ENCODE measurements at places on chromosomes 3 and 15.

- no peak for DNase-seq
Measured at GRCh38 chr3:51422211-51422610, 31.1 kb downstream of the RBM15B start.

DNA sequence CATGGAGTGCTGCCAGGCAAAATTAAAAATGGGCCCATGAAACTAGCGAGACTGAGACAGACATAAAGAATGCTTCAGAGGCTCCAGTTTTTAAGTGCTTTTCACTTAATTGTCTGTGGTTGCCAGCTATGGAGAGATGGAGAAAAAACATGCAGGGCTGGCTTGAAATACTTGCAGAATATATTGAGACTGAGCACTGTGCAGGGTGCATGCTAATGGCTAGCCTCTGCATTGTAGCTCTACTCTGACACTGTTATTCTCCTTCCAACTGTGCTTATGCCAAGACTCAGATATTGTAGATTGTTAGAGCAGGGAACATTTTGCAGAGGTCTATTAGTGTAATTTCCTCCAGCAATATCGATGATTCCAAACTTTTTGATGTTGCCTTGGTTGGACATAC is 735.0 kb downstream of the PDCD6IP start:
- no peak for DNase-seq

GRCh38 chr15:40190591-40190990 is 29.7 kb downstream of the BUB1B start:
- DNase-seq, result no peak

- DNase-seq, result no peak
Measured at GRCh38 chr3:66747261-66747660, 246.4 kb upstream of the LRIG1 start.

DNA sequence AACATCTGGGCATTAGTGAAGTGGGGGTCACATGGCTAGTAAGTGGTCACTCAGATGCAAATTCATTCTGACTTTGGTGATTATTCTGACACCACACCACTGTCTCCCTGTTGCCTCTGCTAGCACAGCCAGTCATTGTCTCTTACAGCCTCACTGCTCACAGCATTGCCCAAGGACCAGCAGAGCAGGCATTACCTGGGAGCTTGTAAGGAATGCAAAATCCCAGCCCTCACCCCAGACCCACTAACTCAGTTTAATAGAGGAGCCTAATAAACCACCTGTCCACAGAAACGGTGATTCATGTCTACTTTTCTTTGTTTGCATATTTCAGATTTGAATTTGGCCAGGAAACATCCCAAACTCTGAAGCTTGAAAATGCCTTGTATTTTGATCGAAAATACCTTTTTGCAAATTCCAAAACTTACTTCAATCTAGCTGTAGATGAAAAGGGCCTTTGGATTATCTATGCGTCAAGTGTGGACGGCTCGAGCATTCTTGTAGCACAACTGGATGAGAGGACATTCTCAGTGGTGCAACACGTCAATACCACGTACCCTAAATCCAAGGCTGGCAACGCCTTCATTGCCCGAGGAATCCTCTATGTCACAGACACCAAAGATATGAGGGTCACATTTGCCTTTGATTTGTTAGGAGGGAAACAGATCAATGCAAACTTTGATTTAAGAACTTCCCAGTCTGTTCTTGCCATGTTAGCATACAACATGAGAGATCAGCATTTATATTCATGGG is 62.7 kb downstream of the GLDN start:
- DNase-seq, result no peak

- DNase-seq, result no peak
Measured at GRCh38 chr3:30964612-30965011, 70.2 kb upstream of the GADL1 start.

GRCh38 chr3:111787556-111788463 is 71.3 kb upstream of the PHLDB2 start:
- no peak for DNase-seq

DNA sequence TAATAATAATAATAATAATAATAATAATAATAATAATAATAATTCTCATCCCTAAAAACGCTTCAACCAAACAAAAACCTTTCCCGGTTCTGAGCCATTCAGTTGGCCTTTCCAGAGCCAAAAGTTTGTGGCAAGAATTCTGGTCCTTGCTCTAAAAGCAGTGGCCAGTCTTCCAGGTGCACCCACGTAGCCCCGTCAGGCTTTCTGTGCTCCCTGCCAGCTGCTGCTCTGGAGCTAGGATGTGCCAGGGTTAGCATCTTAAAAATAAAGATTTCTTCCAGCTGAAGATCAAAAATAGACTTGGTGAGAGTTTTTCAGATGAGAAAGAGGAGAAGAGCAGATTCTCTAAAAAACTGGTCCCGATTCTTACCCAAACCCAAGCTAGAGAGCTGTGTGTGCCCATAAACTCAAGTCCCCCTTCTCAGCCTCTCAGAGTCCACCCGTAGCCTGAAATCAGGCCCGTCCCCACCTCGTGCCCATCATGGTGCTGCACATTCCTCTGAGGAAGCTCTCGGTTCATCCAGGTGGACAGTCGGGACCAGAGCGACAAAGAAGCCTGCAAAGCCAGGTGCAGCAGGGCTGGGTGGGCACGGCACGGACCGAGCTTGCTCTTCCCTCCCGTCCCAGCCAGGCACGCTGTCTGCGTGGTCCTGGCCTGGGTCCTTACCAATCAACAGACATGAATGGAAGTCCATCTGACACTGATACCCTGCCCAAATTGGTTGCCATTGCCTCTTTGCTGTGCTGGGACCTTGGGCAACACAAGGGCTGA is 155.6 kb downstream of the LRRC28 start:
- no peak for DNase-seq

GRCh38 chr3:46509661-46510187 is 11.9 kb downstream of the RTP3 start:
- no peak for DNase-seq

GRCh38 chr15:79834495-79834894 is 62.3 kb downstream of the MTHFS start:
- DNase-seq, result no peak

DNA sequence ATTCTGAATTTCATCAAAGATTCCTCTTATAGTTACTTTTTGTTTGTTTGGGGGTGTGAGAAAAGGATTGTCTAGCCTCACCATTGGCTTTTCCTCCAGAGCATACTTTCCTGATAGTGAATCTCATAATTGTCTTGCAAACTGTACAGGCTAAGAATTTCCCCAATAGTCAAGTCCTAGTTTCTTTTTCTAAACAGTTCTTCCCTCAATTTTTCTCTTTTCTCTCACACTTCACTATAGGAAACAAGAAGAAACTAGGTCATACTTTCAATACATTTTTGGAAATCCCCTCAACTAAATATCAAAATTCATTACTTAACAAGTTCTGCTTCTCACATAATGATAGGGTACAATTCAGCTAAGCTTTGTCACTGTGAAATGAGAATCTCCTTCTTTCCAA is 241.9 kb downstream of the IL20RB start:
- no peak for DNase-seq

- DNase-seq, result no peak
Measured at GRCh38 chr3:7456386-7456785, 595.5 kb downstream of the GRM7 start.

DNA sequence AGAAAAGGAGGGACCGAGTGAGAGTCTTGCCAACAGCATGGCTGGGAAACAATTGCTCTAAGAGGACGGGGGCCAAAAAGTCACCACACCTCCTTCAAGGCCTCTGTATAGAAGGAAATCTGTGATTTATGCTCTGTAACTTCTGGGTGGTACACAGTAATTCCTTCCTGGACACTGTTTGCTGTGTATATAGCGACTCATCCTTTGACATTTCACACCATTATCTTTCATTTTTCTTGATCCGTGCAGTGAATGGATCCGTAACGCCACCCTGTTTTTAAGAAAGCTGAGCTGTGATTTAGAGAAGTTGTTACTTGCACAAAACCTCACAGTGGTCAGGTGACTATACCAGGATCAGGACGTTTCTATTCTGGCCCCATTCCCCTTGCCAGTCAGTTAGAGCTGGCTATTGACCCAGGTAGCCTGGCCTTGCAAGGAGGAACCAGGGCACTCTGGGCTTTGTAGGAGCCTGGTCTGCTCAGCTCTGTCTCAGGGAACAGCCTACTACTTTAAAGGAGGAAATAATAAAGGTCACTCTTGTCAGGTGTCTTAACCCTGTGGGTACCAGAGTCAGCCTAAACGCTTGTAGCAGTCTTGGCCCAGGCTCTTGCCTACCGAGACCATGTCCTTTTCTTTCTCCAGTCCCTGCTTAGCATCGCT is 86.5 kb upstream of the MYZAP start:
- no peak for DNase-seq

DNA sequence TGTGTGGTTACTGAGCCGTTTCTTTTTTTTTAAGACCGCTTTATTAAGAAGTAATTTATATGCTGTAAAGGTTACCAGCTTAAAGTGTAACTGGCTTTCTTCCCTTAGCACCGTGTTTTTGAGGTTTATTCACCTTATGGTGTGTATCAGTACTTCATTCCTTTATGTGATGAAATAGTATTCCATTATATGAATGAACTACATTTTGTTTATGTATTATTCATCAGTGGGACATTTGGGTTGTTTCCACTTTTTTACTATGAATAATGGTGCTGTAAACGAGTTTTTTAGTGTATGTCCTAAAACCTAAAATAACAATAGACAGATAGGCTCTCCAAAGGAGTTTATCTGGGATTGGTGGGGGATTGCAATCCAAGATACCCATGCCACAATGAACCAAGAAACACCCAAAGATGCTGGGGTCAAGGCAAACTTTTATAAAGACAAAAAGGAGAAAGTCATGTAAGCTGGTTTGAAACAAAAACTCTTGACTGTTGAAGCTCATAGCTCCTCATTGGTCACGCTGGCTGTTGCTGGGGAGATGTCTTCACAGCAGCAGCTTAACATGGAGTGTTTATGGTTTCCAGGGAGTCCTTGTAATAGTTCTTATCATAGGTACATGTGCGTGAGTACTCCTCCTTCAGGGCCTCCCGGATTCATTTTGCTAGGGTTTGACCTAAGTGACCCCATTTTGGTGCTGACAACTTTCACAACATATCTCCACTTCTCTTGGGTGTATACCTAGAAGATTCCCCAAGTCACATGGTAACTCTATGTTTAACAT is 16.0 kb downstream of the TM2D3 start:
- no peak for DNase-seq

DNA sequence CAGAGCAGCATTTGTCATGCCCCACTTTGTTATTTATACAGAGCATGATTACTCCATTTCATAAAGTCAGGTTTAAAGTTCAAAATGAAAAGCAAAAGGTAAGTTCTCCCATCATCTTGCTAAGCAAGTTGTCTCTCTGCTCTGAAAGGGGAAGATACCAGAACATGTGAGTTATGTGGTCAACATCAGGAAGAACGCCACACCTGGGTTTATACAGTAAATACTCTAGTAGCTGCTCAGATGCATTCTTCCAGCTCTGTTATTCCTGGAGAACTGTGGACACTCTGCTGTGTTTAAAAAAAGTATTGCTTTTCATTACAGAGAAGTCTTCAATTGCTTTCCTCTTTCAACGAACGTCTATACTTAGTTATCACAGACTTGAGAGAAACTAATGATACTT is 145.7 kb downstream of the PLCL2 start:
- no peak for DNase-seq

DNA sequence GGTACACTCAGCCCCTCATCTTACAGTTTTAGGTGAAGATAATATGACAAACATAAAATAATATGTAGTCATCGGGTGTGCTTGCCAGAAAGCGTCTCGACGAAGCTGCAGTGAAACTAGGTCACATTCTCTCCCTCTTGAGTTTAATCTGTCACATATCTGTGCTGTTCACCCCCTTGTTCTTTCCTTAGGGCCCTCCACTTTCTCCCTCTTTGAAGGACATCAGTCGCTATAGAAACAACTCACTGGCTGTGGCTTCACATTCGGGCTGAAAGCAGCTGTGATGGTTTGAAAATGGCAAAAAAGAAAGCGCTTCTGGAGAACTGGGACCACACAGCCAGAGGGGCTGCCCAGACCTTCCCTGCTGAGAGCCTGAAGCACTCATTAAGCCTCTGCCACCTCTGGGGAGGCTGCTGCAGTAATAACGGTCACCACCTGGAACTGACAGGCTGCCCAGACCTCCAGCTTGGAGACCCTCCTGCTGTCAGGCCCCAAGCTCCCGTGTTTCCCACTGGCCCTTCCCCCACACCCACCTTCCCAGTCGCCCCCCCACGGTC is 50.3 kb downstream of the ABTB1 start:
- DNase-seq, result no peak

GRCh38 chr3:30475038-30475808 is 131.2 kb upstream of the TGFBR2 start:
- peak; percentile 19 for DNase-seq
